Pulmonary artery endothelial cell (primary cell): ENCODE measurements at places on chromosomes 13 and 19. TPM values are rescaled to one million over a fixed set of nuclear protein-coding genes. Genes with fewer than 3 reads are reported as not detected.

The KLK14 gene
- total RNA-seq, result not detected in 2 replicates

The ZSCAN5B gene
- total RNA-seq, result not detected in 2 replicates

The LILRA1 gene
- total RNA-seq, result not detected in 2 replicates

The NXNL1 gene
- total RNA-seq, result not detected in 2 replicates

- DNase-seq, result no peak
Observed at GRCh38 chr19:47003611-47004465, 15.8 kb upstream of the NPAS1 start.

DNA sequence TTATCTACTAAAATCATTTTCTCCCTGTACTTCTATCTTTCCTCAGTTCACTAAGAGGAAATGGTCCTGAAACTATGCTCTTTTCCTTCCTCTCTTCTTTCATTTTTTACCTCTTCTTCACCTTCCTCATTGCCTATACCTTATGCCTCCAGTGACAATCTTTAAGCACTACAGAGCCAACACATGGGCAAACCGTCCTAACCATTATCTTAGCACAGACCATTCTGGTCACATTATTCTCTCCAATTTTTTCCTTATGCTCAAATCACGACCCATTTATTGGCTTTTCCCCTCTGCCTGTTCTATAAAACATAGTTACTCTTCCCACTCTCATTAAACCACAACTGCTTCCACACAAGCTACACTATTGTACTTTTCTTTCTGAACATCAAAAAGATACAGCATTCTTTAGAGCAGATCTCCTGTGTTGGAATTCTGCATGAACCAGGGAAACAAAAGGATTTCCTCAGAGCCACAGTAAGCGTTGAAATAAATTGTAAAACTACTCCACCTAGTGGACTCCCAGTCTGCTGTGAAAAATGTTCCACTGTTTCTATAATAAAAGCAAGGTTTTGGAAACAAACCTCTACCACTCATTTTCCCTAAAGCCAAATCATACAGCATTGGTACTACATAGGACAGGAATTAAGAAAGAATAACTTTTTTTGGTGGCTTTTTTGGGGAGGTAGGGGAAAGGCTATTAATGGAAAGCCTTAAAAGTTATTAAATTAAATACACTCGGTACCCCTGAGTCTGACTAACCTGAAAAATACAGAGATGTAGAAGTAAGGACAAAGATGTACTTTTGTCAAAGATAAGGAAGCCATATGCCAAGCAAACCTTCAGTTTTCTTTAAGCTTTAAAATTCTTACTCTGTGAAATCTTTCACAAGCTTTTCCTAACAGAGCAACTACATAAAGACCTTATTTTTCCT lies 19.5 kb downstream of the NUFIP1 start:
- DNase-seq, result peak; percentile 11

- DNase-seq, result no peak
Observed at GRCh38 chr19:54418030-54418929, 3.0 kb downstream of the TTYH1 start.

- DNase-seq, result no peak
Observed at GRCh38 chr13:41897126-41897525, 63.8 kb downstream of the VWA8 start.

DNA sequence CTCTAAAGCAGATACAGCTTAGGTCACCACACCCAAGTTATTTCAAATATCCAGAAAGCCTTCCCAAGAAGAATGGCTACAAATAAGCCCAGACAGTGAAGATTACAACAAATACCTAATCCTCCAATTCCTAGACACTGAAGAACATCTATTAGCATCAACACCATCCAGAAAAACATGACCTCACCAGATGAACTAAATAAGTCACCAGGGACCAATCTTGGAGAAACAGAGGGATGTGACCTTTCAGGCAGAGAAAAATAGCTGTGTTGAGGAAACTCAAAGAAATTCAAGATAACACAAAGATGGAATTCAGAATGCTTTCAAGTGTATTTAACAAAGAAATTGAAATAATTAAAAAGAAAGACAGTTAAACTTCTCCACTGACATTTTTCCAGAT lies 15.0 kb upstream of the CLC start:
- DNase-seq, result no peak
